ENCODE measurements at places on chromosomes 5 and 9.

GRCh38 chr9:86126998-86127972 lies 27.9 kb upstream of the GOLM1 start:
- DNase-seq: no peak

DNA sequence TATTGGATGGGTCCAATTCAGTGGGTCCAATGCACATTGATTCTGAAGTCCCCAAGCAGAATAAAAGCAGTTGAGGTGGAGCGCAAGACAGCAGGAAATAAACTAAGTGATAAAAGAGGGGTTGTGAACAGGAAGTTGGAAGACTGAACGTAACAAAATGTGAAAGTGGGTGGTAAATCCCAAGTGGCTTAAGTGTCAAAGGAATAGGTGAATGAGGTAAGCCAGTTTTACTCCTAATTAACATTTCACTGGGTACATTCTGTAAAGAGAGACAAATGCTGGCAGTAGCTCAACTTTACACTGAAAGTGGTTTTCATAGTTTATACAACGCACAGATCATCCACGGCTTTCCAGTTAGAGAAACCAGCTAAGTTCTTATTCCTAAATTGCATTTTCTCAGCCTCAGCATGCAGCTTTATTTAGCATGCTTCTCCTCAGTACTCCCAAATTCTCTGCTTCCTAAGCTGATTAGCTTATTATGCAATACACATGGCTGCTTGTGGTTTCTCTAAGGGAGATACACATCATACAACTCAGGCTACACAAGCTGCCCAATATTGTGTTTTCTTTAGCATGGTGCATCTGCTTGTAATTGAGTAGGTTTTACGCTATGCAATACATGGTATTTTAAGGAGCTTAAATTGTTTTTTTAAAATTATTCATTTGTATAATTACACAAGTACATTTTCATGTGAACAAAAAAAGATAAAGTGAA lies 34.2 kb upstream of the HSD17B4 start:
- DNase-seq: no peak

- DNase-seq: no peak
These were observed 138.2 kb upstream of the SMARCA2 start for GRCh38 chr9:1876891-1877496.

GRCh38 chr9:120436983-120437475 lies 142.9 kb downstream of the CDK5RAP2 start:
- no peak for DNase-seq

DNA sequence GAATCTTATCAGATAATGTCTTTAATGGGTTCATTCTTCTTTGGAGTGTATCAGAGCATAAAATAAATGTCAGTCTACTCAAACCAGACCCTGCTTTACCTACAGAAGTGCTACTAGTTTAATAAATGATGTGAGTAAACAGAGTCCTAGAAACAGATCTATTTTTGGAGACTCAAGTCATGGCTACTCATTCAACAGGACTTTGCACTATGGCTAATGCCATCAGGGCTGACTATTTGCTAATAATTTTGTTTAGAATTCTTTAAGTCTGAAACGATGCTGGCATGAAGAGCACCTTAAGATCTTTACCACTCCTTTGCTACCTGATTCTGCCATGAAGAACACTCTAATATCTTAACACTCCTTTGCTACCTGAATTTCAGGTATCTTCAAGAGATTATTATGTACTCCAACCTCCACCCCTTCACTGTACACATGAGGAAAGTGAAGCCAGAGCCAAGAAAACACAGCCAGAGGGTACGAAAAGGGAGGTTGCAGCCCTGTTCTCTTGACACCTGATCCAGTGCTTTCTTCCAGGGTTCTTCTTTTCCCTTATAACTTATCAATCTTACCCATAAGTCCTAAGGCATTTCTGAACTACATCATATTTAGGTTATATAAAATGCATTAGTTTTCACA lies 62.4 kb downstream of the ZNF608 start:
- no peak for DNase-seq

GRCh38 chr5:81241961-81242648 lies 9.0 kb downstream of the CKMT2 start:
- DNase-seq: no peak

GRCh38 chr9:135103931-135104639 lies 16.6 kb downstream of the OLFM1 start:
- no peak for DNase-seq

DNA sequence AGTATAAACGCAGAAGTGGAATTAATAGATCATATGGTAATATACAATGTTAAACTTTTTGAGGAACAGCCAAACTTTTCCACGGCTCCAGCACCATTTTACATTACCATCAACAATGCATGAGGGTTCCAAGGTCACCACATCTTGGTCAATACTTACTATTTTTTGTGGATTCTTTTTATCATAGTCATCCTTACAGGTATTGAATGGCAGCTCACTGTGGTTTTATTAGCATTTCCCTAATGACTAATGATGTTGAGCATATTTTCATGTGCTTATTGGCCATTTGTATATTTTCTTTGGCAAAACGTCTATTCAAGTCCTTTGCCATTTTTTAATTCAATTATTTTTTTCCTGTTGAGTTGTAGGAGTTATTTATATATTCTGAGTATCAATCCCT lies 14.1 kb upstream of the RAPGEF6 start:
- no peak for DNase-seq

DNA sequence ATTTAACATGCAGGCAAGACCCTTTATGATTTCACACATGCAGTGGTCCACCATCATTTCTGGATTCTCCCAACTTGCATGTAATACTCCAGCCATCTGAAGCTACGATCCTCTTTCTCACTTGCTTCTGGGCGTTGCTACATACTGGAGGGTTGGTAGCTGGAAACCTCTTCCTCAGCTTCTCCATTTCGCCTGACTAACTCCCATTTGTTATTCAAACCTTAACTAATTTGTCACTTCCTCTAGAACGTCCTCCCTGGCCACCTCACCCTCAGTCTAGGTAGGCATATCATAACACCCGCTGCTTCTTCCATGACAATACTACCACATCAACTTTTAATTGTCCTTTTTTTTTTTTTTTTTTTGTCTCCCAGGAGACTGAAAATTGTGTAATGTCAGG lies 72.6 kb upstream of the EQTN start:
- DNase-seq: peak; percentile 35

DNA sequence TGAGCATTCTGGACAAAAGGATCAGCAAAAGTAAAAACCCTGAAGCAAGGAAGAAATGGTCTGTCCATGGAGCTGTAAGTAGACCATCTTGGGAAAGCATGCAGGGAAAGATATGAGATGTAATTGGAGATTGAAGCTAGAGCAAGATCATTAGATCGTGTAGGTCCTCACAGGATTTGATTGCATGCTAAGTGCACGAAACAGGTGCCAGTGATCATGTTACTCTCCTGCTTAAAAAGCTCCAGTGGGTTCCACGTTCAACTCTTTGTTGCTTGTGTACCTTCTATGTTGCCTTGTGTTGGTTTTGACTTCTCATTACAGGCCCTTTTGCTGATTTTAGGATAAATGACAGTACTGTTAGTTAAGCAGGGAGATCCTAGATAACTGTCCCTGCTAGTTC lies 442.0 kb downstream of the DMRT2 start:
- DNase-seq: no peak

Measured in B cell (primary cell).